ENCODE measurements at places on chromosomes 11 and 22.

DNA sequence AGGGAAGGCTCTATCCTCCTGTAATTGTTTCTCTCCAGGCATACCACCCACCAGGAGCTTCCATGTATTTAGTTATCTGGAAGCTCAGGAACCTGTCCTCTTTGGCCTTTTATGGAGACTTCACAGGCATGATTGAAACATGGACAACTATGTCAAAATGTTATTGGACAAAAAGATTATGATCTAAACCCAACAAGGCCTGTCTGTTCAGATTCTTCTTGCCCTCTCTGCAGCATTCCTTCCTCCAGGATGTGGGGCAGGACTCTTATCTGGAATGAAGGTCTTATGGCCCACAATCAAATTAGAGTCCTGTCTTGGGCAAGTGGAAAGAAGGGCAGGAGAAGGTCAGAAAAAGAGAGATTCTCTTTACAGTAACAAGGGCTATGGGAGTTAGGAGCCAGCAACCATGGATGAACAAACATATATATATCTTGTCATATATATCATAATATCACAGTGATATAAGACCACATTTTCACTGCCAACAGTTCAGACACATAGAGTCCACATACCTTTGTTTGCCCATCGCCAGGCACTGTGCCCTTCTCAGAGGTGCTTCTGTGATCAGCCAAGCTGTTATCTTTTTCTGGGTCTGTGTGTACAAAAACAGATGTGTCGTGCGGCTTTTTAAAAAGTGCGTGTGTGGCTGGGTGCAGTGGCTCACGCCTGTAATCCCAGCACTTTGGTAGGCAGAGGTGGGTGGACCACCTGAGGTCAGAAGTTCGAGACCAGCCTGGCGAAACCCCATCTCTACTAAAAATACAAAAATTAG lies 42.5 kb upstream of the SUSD2 start:
- DNase-seq: no peak

- no peak for DNase-seq
Observed at GRCh38 chr22:30025221-30025620, 55.0 kb upstream of the HORMAD2 start.

DNA sequence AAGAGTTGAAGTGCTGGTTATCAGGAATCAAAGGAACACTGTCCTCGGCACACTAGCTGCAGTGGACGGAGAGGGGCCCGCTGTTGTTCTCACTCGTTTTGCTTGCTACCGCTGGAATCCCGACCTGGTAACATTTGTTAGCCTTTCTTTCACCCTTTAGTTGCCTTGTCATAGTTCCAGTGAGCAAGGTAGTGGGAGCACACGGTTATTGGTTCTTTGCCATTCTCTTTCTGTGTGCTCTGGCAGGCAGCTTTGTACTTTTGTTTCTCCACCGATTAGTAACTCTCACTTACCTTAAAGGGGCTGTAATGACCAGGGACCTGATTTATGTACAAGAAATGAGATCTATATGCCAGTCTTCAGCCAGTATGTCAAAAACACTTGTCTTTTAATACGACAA lies 1.8 kb downstream of the DEPDC7 start:
- DNase-seq: no peak

- DNase-seq: no peak
Observed at GRCh38 chr11:12236744-12237101, 126.3 kb downstream of the MICAL2 start.

- DNase-seq: no peak
Observed at GRCh38 chr11:114762408-114762807, 84.1 kb downstream of the NXPE2 start.

GRCh38 chr11:22343371-22344032 lies 5.3 kb downstream of the SLC17A6 start:
- no peak for DNase-seq

DNA sequence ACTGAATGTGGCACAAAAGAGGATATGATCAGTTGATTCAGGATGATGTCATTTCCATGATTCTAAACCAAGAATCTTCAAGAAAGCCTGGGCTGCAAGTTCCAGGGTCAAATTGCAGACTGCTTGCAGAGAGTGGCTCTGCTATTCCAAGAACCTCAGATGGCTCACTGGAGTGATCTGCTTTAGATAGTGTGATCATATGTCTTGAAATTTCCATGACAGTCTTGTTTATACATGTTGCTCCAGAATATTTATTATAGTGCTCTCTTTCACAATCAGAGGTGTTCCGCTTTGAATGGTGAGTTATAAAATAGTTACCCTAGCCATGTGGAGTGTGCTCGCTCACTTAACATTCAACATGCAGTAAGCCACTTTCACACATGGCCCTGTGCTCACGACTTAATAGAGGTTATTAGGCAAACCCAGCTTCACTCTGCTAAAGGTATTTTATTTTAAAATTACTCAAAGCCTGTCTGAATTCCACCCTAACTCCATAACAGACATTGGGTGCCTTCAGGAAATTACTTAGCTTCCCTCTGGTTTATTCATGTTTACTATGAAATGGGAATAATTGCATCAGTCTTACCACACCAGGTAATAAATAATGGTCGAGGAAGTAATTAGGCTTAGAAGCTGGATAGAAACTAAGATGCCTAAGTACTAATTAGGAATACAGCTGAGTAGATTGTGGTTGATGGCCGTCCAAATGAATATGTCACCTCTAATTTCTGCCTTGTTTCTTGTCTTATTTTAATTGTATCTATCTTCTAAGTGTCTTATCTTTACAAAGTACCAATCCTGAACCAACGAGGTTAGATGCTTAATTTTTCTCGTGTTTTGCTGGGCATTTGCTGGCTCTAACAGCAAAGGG lies 187.9 kb downstream of the ETS1 start:
- DNase-seq: no peak

DNA sequence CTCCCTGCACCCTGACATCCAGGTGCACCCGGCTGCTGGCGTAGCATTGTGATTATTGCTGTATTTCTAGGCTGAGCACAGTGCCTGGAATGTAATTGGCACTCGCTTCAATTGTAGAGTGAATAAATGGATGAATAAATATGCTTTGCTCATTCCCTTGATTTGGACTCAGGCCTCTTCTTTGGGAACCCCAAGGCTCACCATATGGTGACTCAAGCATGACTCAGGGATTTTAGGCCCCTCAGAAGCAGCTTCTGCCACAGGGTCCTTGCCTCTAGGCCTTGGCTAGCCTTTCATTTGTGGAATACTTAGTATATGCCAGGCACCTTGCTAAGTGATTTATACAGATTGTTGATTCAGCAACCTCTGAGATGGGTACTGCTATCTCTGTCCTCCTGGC lies 78.9 kb downstream of the GRIK4 start:
- DNase-seq: no peak

- no peak for DNase-seq
Observed at GRCh38 chr11:70246196-70246595, 24.3 kb upstream of the PPFIA1 start.

Data from NCI-H345 (cell line).